ENCODE measurements at places on chromosomes 6 and 20.

DNA sequence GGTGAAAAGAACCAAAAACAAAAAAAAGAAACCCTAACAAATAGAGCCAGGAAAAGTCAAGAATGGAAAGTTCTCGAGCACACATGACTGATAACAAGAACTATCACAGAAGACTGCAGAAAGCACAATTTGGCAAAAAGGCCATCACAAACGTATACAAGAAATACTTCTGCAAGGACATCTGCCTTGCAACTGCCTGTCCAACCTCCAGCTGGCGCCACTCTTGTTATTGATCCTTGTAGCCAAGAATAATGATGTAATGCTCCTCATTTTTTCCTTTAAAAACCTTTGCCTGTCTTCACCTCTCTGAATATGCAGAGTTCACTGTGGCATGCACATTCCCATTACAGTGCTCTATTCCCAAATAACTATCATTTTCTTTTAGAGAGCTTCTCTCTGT lies 87.9 kb upstream of the BMP5 start:
- DNase-seq: no peak

DNA sequence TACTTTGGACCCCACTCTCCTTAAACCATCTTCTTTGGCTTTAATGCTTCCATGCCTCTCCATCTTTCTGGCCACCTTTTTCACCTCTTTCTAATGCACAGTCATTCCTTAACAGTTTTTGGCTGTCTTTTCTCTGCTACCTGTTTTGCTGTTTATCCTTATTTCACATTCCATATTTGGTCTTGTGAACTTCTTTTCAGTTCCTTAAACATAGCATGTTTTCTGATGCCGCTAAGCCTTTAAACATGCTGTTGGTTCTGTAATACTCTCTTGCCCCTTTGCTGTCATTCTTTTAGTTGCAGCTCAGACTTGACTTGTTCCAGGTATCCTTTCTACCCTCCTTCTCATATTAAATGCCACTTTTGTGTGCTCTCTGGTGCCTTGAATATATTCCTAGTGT lies 35.8 kb downstream of the TOP1 start:
- DNase-seq: no peak

- no peak for DNase-seq
Observed at GRCh38 chr6:122392564-122393350, 6.7 kb upstream of the HSF2 start.

DNA sequence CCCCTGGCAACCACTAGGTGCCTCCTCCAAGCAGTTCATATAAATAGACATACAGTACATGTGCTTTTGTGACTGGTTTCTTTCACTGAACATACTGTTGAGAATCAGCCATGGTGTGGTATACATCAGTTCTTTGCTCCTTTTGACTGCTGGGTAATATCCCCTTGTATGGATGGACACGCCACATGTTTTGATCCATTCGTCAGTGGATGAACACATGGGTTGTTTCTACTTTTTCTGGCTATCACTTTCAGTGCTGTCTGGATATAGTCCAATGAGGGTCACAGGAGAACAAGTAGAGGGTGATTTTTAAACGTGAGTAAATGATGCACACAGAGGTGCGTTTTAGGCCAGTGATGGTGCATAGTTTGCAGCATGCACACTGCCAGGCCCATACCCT lies 183.9 kb downstream of the FOXA2 start:
- DNase-seq: no peak

- DNase-seq: no peak
Observed at GRCh38 chr20:42901689-42902440, 287.8 kb downstream of the PTPRT start.

- no peak for DNase-seq
Observed at GRCh38 chr6:36976007-36976264, 10.1 kb downstream of the MTCH1 start.

DNA sequence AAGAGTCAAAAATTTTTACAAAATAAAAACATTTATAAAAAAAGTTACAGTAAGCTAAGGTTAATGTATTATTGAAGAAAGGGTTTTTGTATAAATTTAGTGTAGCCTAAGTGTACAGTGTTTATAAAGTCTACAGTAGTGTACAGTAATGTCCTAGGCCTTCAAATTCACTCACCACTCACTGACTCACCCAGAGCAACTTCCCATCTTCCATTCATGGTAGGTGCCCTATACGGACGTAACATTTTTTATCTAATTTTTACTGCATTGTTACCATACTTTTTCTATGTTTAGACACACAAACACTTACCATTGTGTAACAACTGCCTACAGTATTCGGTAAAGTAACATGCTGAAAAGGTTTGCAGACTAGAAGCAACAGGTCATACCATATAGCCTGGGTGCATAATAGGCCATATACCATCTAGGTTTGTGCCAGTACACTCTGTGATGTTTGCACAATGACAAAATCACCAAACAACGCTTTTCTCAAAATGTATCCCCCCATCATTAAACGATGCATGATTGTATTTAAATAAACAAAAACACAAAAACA lies 6.0 kb downstream of the MTFR2 start:
- DNase-seq: no peak

- DNase-seq: no peak
Observed at GRCh38 chr20:37245216-37246150, 16.1 kb downstream of the GHRH start.
